Uterine smooth muscle cell (primary cell): ENCODE measurements at places on chromosomes 1 and 21. TPM values are rescaled to one million over a fixed set of nuclear protein-coding genes. Genes with fewer than 3 reads are reported as not detected.

Gene DMRTA2
- total RNA-seq = 0.11 TPM in 1 of 2 replicates, not detected in the other

Gene CA6
- not detected in 2 replicates for total RNA-seq

Gene CYP4Z1
- not detected in 2 replicates for total RNA-seq

Gene PRDM16
- total RNA-seq = 0.25 and 0.66 TPM in 2 replicates

Gene RIIAD1
- total RNA-seq = not detected in 2 replicates

Gene OR6K3
- total RNA-seq = 0.12 TPM in 1 of 2 replicates, not detected in the other

Gene RORC
- total RNA-seq = not detected in 2 replicates

Gene CCDC185
- not detected in 2 replicates for total RNA-seq

Gene TMPRSS2
- under 0.01 TPM in 1 of 2 replicates, not detected in the other for total RNA-seq

Gene DCDC2B
- 0.12 TPM in 1 of 2 replicates, not detected in the other for total RNA-seq

Gene SYCP1
- not detected in 2 replicates for total RNA-seq

Gene PLA2G4A
- 15.5 and 26.8 TPM in 2 replicates for total RNA-seq

Gene SPATA21
- not detected in 2 replicates for total RNA-seq

Gene KIAA0040
- 0.44 and 0.62 TPM in 2 replicates for total RNA-seq

Gene DDR2
- 230 and 316 TPM in 2 replicates for total RNA-seq

Gene FAM151A
- total RNA-seq = not detected in 2 replicates

Gene APCS
- not detected in 2 replicates for total RNA-seq

Gene SPSB1
- 23.1 and 26.8 TPM in 2 replicates for total RNA-seq

Gene RHD
- total RNA-seq = 0.12 TPM in 1 of 2 replicates, not detected in the other

Gene AUNIP
- 1.7 and 5.6 TPM in 2 replicates for total RNA-seq

Gene MANEAL
- 0.44 and 0.50 TPM in 2 replicates for total RNA-seq

Gene PDIK1L
- total RNA-seq = 6.9 and 8.4 TPM in 2 replicates

Gene ZNF683
- total RNA-seq = not detected in 2 replicates

Gene NFIA
- total RNA-seq = 2.8 and 3.9 TPM in 2 replicates

Gene CXADR
- total RNA-seq = 5.1 and 5.3 TPM in 2 replicates

Gene SNAP47
- 55.0 and 62.0 TPM in 2 replicates for total RNA-seq

Gene LRRC42
- total RNA-seq = 28.8 and 34.1 TPM in 2 replicates

Gene C1orf52
- 15.2 and 18.2 TPM in 2 replicates for total RNA-seq

Gene FCN3
- total RNA-seq = not detected in 2 replicates

Gene FLG2
- under 0.01 TPM in 1 of 2 replicates, not detected in the other for total RNA-seq

Gene G0S2
- total RNA-seq = 6.6 and 32.6 TPM in 2 replicates

Gene ZFP69B
- 2.2 and 5.3 TPM in 2 replicates for total RNA-seq

Gene SPATA45
- total RNA-seq = not detected in 2 replicates

Gene RAB3B
- total RNA-seq = 24.7 and 43.3 TPM in 2 replicates

Gene PCSK9
- 0.11 and 1.1 TPM in 2 replicates for total RNA-seq

Gene GCSAML
- under 0.01 TPM in 1 of 2 replicates, not detected in the other for total RNA-seq

Gene MEX3A
- total RNA-seq = 0.89 and 1.7 TPM in 2 replicates

Gene OLIG1
- total RNA-seq = not detected in 2 replicates

Gene MAP1LC3C
- total RNA-seq = 0.25 and 0.44 TPM in 2 replicates

Gene CSDE1
- total RNA-seq = 741 and 838 TPM in 2 replicates

Gene TRABD2B
- total RNA-seq = not detected in 2 replicates

Gene DEPDC1
- total RNA-seq = 25.7 and 75.8 TPM in 2 replicates

Gene FCRL6
- total RNA-seq = not detected in 2 replicates

Gene DAB1
- total RNA-seq = under 0.01 and 0.12 TPM in 2 replicates

Gene AADACL3
- not detected in 2 replicates for total RNA-seq

Gene SLAMF6
- not detected in 2 replicates for total RNA-seq

Gene CD1E
- total RNA-seq = not detected in 2 replicates

Gene KRTAP19-3
- total RNA-seq = not detected in 2 replicates

Gene MAN1C1
- total RNA-seq = 2.4 and 12.2 TPM in 2 replicates
